ENCODE measurements at places on chromosomes 3 and 15.

DNA sequence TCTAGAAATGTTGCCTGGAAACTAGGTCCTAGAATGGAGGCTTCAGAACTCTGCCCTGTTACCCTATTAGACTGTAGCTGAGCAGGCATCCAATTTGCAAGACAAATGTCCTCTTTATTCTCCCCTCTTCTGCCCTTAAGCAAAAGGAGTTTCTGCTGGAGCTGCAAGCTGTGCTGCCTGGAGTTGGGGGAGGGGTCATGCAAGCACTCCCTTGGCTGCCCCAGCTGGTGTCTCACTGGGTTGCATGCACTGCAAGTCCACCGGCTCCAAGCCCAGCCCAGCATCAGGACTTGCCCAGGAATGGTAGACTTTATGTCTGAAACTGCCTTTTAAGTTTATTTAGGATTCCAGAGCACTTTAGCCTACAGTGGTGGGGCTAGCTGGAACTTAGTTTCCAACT is 15.7 kb upstream of the RBP2 start:
- DNase-seq, result no peak

- DNase-seq, result no peak
Measured at GRCh38 chr3:4930501-4930900, 48.7 kb upstream of the BHLHE40 start.

DNA sequence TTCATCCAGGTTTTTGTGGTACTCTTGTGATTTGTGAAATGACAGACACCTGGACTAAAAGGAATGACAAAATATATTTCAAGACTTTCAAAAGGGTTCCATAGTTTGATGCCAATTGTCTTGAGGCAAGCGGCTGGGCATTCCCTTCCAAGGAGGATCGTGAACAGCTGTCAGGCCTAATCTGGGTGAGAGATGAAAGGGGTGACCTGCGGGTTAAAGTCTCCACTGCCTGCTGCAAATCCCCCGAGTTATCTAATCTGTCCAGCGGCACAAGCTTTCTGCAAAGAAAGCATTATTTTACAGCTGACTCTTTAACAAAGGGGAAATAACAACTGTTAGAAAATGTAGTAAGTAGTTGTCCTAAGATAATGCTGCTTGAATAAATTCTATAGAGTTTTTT is 128.7 kb upstream of the MB21D2 start:
- DNase-seq, result no peak

DNA sequence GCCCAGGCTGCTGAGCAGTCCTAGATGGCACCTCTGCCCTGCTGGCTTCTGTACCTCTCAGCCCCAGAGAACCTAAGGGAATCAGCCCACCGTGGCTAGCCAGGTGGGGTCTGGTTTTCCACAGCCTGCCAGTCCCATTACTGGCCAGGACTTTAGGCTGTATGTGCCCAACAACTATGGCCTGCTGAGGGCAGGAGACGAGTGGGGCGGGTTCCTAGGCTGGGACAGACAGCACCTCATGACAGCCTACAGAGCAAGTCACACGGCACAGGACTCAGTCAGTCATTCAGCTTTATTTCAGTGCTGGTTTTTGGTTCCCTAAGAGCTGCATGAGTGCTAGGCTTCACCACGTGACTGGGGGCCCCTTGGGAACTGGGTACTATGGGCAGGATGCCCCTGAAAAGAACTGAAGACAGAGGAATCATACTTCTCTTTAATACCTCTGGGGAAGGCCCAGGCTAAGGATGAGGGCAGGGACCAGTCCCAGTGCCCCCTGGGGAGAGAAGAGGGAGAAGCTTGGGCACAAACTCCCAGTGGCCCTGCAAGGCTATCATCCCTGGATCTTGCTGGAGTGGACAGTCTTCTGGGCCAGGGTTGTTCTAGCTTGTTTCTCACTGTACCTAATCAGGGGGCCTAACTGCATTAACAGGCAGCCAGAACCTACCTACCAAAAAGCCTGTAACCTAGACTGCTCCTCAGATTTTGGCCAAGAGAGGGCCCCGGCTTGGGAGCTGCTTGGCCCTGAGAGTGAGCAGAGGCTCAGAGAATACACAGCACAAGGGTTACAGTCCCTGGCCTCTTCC is 14.8 kb downstream of the CLK3 start:
- DNase-seq, result no peak

GRCh38 chr3:56025326-56025725 is 442.9 kb downstream of the ERC2 start:
- DNase-seq, result no peak

DNA sequence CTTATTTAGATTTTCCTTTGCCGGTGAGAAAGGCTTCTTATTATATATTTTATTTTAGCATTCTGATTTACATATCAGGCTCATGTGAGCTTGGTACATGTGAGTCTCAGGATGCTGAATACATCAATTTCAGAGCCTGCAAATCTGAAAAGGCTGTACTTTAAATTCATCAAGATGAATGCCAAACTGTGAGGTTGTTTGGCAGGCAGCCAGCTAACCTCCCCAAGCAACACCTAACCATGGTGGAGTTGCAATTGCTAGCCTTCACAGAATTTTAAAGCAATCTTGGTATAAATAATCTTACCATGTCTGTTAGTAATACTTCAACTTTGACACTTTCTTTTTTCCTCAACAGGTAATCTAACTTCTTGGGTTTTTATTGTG is 252.5 kb downstream of the CDIN1 start:
- DNase-seq, result peak; percentile 8

DNA sequence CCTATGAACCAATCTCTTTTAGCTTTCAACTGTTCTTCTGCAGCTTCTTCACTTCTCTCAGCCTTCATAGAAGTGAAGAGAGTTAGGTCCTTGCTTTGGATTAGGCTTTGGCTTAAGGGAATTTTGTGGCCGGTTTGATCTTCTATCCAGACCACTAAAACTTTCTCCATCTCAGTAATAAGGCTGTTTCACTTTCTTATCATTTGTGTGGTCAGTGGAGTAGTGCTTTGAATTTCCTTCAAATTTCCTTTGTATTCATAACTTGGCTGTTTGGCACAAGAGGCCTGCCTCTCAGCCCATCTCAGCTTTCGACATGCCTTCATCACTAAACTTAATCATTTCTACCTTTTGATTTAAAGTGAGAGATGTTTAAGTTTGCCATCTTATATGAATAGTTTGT is 21.7 kb downstream of the DZIP1L start:
- DNase-seq, result no peak

DNA sequence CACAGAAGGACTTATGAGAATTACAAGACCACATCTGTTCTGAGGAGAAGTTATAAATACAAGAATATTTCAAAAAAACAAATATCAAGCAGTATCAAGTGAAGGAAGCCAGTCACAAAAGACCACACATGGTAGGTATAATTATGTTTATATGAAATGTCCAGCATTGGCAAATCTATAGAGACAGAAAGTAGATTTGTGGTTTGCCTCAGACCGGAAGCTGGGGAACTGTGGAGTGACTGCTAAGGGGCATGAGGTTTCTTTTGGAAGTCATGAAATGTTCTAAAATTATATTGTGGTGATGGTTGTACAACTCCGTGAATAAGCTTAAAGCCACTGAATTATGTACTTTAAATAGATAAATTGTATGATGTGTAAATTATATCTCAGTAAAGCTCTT is 136.9 kb downstream of the FRMD5 start:
- no peak for DNase-seq

GRCh38 chr3:172201870-172202236 is 162.5 kb downstream of the FNDC3B start:
- no peak for DNase-seq

DNA sequence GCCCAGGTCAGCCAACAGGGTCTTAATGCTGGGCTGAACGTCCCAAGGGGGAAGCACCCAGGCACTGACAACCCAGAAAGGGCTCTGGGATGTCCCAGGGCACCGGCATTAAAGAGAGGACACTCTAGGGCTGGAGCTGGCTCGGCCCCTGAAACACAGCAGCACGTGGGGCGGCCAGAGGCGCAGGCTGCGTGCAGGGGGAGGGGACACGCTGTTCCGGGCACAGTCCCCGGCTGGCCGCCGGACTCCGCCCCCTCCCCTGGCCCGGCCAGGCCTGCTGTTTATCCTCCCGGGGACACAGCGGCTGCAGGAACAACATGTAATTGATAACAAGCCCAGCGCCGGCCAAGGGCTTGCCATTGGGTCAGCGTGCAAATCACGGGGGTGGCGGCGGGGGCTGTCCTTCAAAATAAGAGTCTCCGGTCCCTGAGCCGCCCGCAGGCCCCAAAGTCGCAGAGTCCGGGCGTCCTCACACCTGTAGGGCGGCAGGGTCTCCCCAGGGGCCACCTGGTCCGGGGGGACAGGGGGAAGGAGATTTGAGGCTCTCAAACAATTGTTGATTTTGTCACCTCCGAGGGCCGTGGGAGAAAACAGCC is 1.3 kb downstream of the KLF15 start:
- DNase-seq, result peak; percentile 89

- no peak for DNase-seq
Measured at GRCh38 chr3:46460051-46460450, 4.7 kb downstream of the LTF start.

GRCh38 chr3:49794431-49794830 is 5.2 kb downstream of the CDHR4 start:
- no peak for DNase-seq

GRCh38 chr3:73475175-73475574 is 149.6 kb downstream of the PDZRN3 start:
- no peak for DNase-seq

DNA sequence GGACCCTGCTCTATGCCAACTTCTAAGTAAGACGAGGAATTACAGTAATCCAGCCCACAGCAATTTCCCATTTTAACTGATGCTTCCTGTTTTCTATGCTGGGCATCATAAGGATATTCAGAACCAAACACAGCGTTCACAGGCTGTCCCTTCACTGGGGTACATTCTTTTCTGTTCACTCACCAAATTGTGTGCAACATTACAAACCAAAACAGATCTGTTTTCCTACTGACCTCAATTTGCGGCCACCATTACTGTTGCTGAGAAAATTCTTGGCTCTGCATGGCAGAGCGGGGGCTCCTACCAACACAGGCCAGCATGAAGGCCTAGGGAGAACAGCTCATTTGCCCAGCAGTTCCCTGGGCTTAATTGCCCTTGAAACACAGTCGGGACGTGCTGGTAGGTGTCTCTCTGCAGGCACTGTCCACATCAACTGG is 76.5 kb downstream of the MYO1E start:
- no peak for DNase-seq

GRCh38 chr3:128297401-128298138 is 144.3 kb downstream of the EEFSEC start:
- peak; percentile 7 for DNase-seq
